Kidney (tissue), 22 donors: ENCODE measurements at places on chromosomes 6 and 20.

DNA sequence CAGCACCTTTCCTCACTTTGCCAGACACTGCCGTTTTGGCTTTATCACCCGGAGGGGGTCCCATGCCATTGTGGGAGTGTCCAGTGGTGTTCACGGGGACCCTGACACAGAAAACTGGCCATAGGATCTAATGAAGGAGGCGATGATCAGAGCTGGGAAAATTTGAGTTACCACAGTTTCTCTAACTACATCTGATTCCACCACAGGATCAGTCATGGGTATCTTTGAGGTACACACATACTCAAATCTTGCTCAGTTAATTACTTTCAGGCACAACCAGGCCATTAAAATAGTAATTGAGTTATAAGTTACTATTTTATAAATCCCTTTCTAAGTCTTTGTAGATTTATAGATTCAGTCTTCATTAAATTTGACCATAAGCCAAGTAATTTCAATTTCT is 215.1 kb downstream of the PRL start:
- no peak overlapping the region for H3K27ac ChIP-seq
- no peak overlapping the region for H3K4me3 ChIP-seq
- no peaks in the 10 kb centered on the region for H3K4me1 ChIP-seq
- DNase-seq: no peak
- no peaks in the 10 kb centered on the region for H3K36me3 ChIP-seq
- no peaks in the 10 kb centered on the region for H3K27me3 ChIP-seq

DNA sequence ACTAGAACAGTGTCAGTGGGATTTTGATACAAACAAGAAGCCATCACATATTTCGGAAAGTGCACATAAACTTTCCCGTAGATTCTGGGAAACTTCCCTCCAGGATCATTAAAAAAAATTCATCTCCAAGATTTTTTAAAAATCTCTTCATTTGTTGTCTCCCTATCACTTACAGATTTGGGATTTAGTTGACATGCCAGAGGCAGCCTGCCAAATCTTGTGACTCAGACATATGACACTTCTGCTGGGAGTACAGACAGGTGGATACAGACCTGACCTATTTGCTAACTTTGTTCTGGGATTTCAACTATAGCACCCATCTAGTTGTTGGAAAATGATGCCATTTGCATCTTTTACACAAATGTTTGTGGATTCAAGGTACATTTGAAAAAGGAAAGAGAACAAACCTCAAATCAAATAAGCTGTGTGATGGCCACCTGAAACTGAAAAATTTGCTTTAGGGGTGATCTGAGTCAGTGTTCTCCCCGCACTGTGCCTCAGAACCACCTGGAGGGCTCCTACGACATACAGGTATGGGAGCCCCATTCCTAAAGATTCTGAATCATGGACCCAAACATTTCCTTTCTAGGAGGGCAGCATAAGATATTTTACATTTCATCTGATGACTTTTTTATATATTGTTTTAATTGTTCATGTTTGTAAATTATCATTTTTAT is 21.9 kb upstream of the CD2AP start:
- no peak for DNase-seq
- H3K27me3 ChIP-seq: no peaks in the 10 kb centered on the region
- peaks cover 3% of the 10 kb centered on the region for H3K4me1 ChIP-seq
- H3K4me3 ChIP-seq: no peak overlapping the region

- no peak for DNase-seq
- no peaks in the 10 kb centered on the region for H3K36me3 ChIP-seq
- H3K27ac ChIP-seq: no peak overlapping the region
- H3K4me1 ChIP-seq: no peaks in the 10 kb centered on the region
Observed at GRCh38 chr20:12798286-12798685, 210.5 kb upstream of the SPTLC3 start.

DNA sequence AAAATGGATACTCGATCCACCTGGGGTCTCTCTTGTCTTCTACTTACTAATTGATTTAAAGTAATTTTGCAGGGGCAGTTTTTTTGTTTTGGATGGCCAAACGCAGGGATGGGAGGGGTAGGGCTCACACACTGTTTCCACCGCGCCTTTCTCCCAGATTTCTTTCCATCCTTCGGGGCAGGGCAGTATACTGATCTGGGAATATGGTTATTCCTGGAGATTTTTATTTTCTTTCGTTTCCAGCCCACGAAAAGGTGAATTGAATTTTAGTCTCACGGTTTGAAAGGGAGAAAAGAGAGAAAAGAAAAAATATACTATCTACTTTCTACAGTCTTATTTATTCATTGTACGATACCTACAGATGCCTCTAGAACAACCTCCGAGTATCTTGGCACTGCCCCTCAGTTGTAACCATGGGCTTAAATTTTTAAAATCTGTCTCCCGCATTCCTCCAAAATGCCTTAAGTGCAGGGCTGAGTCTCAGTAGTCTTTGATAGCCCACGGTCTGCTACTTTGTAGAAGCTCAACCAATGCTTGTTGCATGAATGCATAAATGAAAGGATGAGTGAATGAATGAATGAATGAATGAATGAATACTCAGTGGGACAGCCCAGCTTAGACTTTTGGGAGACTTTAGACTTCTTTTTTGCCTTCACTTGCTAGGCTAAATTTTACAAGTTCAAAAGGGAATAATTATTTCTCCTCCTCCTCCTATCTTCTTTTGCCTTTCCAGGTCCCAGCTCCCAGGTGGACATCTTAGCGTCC is 18.1 kb upstream of the TRIM27 start:
- H3K4me1 ChIP-seq: peaks cover 11% of the 10 kb centered on the region
- no peak for DNase-seq
- peak overlapping the region; percentile 95 for H3K4me3 ChIP-seq
- H3K36me3 ChIP-seq: no peaks in the 10 kb centered on the region
- H3K27me3 ChIP-seq: no peaks in the 10 kb centered on the region

DNA sequence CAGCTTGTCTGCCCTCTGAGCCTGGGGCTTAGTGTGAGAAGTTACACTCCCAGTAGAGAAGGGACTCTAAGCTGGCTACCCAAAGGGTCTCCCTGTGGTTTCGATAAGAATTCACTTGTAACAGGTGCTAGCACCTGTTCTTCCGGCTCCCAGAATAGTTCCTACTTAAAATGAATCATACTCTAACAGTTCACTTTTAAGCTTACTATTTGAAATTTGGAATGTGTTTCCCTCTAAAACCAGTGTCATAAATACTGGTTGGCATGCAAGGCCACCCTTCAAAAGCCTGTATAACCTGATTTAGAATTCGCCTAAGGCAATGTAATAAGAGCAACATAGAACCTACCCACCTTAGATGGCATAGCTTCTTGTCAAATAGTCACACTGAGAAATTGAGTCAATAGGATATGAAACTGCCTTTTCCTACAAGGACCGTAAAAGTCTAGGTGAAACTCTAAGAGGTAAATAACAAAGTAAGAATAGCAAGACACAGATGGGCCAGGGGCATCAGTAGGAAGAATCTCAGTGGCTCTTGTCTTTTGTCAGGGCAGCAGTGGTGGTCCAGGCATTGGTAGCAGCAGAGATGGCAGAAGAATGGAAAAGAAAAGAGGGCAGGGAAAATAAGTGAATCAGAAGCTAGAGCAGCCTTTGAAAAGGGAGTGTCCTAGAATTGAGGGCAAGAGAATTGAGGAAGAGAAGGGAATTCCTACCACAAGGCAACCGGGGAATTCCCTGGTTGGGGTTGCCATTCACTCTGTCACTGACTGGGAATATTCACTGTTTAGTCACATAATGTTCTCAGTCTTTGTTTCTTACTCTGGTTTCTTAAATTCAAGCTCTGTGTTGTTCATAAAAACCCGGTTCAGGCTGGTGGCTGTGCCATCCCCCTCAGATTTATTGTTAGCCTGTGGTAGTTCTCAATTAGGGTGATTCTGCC is 91.5 kb downstream of the HIVEP2 start:
- DNase-seq: no peak
- H3K4me3 ChIP-seq: no peak overlapping the region
- no peaks in the 10 kb centered on the region for H3K36me3 ChIP-seq
- no peaks in the 10 kb centered on the region for H3K27me3 ChIP-seq
- H3K27ac ChIP-seq: no peak overlapping the region

GRCh38 chr6:107988570-107988969 is 30.6 kb upstream of the SEC63 start:
- DNase-seq: no peak
- no peaks in the 10 kb centered on the region for H3K27me3 ChIP-seq
- no peak overlapping the region for H3K4me3 ChIP-seq
- no peaks in the 10 kb centered on the region for H3K4me1 ChIP-seq

- peak overlapping the region; percentile 84 for H3K27ac ChIP-seq
- peak overlapping the region; percentile 89 for H3K4me3 ChIP-seq
- DNase-seq: no peak
- peaks cover 35% of the 10 kb centered on the region for H3K36me3 ChIP-seq
Observed at GRCh38 chr6:33289784-33290315, 449 bp downstream of the PFDN6 start.
